ENCODE measurements at places on chromosomes 5 and 9.

GRCh38 chr5:98769210-98769958 is 4.1 kb upstream of the RGMB start:
- no peak for DNase-seq
- H3K4me3 ChIP-seq, result peak overlapping the region; percentile 97
- H3K4me1 ChIP-seq, result peaks cover 31% of the 10 kb centered on the region
- no peak overlapping the region for H3K27ac ChIP-seq

DNA sequence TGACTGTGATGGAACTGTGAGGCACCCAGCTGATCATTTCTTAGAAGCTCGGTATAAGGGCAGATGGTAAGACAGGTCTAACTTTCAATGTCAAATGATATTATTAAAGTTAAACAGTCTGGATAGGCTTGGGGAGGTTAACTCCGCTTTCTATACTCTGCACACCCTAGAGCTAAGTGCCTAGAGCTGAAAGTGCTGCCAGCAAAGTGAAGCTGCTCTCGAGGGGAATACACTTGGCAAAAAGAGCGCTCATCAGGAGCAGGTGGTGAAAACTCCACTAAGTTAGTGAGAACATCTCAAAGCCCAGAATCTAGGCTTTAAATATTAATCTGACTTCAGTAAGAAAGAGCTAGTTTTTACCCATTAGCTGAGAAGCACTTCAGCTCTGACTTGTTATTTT is 349.6 kb upstream of the SLC30A5 start:
- no peak overlapping the region for H3K4me3 ChIP-seq
- no peak overlapping the region for H3K27ac ChIP-seq
- no peaks in the 10 kb centered on the region for H3K36me3 ChIP-seq
- peaks cover 2% of the 10 kb centered on the region for H3K4me1 ChIP-seq
- peaks cover 9% of the 10 kb centered on the region for H3K27me3 ChIP-seq

- no peaks in the 10 kb centered on the region for H3K4me1 ChIP-seq
- no peak overlapping the region for H3K27ac ChIP-seq
- no peak overlapping the region for H3K4me3 ChIP-seq
- no peak for DNase-seq
- H3K36me3 ChIP-seq, result peaks cover 2% of the 10 kb centered on the region
Measured at GRCh38 chr9:87147839-87148238, 200.5 kb upstream of the GAS1 start.

DNA sequence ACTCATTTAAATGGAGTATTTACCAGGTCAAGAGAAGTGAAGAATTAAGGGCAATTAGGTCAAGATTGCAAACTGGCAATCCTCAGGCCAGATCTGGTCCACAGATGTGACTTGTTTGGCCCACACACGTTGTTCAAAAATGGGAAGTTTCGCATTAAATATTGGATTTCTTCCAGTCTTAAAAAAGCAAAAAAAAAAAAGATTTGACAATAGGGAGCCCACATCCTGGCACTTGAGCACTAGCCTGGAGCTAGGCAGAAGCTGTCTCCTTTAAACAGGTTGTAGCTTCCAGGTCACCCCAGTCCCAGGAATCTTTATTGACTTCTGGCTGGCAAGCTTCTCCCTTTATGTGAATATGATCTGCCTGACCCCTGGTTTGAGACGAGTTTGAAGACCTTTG is 520.4 kb downstream of the RAB3C start:
- no peak for DNase-seq
- H3K27me3 ChIP-seq, result no peaks in the 10 kb centered on the region
- no peak overlapping the region for H3K27ac ChIP-seq
- no peaks in the 10 kb centered on the region for H3K4me1 ChIP-seq
- H3K36me3 ChIP-seq, result no peaks in the 10 kb centered on the region

- H3K27me3 ChIP-seq, result peaks cover 13% of the 10 kb centered on the region
- no peaks in the 10 kb centered on the region for H3K4me1 ChIP-seq
- no peak overlapping the region for H3K27ac ChIP-seq
- no peak overlapping the region for H3K4me3 ChIP-seq
- DNase-seq, result no peak
- H3K36me3 ChIP-seq, result peaks cover 2% of the 10 kb centered on the region
Measured at GRCh38 chr5:132253452-132254320, 3.8 kb upstream of the PDLIM4 start.

GRCh38 chr5:98454407-98454806 is 319.1 kb upstream of the RGMB start:
- no peak overlapping the region for H3K27ac ChIP-seq
- no peak for DNase-seq
- no peaks in the 10 kb centered on the region for H3K36me3 ChIP-seq

DNA sequence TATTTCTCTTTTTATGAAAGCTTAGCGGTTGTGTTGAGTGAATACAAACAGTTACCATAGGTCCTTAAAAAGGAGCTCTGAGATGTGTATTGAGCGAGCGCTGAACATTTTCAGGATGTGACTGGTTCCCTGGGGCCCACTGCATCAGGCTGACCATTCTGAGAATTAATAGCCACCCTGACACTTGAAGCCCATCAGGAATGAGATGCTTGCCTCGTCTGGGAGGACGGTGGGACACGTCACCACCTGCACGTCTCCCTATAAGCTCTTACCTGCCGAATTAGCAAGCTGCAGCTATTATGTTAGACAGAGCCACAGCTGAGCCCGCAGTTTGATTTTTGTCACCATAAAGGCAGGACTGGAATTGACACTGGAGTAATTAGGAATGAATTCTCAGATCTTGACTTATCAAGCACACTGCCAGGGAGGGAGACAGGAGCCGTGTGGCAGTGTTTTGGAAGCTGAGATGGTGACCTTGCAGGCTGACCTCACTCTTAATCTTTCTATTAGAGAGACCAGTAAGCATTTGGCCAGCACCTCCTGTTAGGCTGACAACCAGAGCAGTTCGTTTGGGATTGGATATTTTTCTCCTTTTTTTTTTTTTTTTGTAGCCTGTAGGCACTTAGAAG is 373.1 kb upstream of the WWC1 start:
- no peak overlapping the region for H3K27ac ChIP-seq
- no peaks in the 10 kb centered on the region for H3K36me3 ChIP-seq
- no peaks in the 10 kb centered on the region for H3K27me3 ChIP-seq

DNA sequence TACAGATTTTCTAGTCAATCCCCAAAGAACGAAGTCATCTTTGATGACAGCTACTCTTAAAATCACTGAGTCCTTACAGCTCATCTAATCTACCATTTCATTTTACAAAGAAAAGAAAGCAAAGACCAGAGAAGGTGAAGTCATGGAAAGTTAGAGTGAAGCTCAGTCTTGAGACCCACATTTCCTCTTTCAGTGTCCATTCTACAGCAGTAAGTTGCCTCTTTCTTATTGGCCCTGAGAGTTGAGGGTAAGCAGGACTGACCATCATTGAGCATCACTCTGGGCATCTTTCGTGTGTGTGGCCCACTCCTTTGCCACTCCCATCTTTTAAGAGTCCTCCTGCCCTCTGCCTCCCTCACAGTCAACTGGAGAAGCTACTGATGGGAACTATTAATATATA is 251.8 kb upstream of the NR4A3 start:
- H3K36me3 ChIP-seq, result no peaks in the 10 kb centered on the region
- H3K27ac ChIP-seq, result no peak overlapping the region
- no peaks in the 10 kb centered on the region for H3K27me3 ChIP-seq
- no peak for DNase-seq
- H3K4me3 ChIP-seq, result no peak overlapping the region
